Suppressor macrophage (primary cell): ENCODE measurements at places on chromosomes 7 and 10.

DNA sequence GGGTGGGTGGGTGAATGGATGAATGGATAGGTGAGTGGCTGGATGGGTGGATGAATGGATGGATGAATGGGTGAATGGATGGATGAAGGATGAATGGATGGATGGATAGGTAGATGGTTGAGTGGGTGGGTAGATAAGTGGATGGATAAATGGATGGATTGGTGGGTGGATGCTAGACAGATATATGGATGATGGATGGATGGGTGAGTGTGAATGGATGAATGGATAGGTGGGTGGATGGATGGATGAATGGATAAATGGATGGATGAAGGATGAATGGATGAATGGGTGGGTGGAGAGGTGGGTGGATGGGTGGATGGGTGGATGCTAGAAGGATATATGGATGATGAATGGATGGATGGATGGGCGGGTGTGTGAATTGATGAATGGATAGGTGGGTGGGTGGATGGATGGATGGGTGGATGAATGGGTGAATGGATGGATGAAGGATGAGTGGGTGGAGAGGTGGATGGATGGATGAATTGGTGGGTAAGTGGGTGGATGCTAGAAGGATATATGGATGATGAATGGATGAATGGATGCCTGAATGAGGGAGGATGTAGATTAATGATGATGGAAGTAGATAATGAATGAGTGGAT, 20.4 kb downstream of the ELFN1 start:
- no peak for DNase-seq

DNA sequence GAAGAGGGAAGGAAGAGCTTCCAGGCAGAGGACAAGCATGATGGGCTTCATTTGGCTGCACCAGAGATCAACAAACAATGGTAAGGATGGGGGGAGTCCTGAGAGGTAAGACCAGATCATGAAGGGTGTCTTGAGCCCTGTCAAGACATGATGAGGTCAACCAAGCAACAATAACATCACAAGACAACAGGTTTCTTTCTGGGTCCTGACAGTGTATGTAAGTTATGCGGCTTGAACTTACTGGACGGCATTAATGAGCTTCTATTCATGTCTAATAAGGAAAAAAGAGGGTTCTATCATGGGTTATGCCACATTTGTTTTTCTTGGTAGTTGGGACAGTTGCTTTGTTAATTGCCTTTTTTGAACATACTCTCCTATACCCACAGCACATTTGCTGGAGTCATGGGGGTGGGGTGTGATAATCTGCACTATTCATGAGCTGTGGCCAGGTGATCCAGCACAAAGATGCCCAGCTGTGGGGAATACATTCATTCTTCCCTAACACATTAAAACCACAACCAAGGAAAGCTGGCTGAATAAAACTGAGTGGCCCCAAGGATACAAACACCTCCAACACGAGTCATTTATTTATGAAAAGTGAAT, 168.8 kb upstream of the KLF14 start:
- DNase-seq: no peak

DNA sequence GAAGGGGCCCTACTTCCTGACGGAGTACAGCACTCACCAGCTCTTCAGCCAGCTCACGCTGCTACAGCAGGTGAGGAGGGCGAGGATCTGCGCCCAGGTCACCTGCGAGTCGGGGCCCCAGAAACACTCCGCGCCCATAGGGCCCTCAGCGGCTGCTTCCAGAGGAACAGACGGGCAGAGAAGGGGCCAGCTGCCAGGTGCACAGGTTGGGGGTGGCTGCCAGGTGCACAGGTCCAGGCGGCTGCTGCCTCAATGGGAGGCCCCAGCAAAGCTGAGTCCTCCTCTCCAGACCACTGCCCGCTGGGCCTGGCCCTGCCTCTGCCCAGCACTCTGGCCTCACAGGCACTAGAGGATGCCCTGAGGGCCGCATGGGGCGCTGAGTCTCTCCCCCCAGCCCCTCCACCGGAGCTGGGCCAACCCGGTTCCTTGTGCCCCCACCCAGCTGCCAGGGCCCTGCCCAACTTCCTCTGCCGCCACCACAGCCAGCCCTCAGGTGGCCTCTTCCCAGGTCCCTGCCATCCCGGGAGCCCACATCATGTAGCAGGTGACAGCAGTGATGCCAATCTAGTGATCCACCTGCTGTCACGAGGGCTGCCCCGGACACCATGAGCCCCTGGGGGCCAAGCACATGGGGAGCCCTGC, 17.0 kb upstream of the UTF1 start:
- no peak for DNase-seq

DNA sequence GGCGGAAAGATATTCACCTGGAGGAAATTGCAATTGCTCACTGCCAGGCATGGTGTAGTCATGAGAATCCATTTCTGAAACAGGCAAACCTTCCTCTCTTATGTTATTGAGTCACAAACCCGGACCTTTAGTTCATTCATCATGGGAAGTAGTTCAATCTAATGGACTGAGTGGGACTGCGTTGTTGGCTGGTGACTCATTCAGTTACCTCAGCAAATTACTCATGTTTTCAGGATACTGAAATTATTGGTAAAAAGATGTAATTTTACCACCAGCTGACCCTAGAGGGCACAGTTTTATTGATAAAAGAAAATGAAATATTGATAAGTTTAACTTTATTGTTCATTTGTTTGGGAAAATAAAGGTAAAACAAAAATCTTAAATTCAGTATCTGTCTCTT, 1194.4 kb upstream of the SORCS1 start:
- DNase-seq: peak; percentile 39

DNA sequence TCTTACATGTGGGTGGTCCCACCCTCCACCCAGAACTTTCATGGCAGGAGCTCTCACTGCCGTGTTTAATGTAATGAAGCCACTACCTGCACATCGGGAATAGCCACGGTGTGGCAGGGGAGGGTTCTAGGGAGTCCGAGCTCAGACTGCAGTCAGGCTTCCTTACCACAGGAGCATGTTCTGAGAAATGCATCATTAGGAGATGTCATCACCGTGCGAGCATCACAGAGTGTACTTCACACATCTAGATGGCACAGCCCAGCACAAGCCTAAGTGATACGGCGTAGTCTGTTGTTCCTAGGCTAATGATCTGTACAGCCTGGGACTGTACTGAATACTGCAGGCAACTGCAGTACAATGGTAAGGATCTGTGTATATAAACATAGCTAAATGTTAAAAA, 153.0 kb upstream of the LANCL2 start:
- no peak for DNase-seq

DNA sequence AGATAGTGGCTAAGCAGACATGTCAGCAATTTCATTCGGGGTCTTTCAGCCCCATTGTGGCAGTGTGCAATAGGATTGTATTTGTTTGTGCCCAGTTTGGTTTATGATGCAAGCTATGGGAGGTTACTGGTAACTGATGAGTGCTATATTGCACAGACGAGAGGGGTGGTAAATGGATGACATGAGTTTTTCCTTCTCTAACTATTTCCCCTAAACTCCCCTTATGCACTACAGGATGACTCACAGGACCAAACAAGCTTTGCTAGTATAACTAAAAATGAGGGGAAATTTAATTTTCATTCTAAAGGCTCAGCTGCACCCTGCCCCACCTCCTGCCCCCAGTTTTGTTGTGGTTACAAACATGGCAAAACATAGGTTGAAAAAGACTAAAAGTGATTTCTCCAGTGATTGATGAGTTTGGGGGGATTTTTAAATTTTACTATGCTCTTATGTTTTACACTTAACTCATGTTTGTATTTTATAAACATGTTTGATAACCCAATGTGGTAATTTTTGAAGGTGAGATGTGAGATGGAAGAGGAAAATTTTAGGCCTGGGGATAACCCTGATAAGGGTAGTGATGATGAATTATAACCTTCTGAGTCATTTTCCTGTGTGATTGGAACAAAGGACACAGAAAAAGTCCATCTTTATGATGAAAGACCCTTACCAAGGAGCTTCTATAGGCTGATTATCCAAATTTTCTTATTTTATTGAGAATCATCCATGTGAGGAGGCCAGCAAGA, 60.8 kb upstream of the NAMPT start:
- peak; percentile 68 for DNase-seq
